ENCODE measurements at places on chromosomes 13 and 19. TPM values are rescaled to one million over a fixed set of nuclear protein-coding genes. Genes with fewer than 3 reads are reported as not detected.

DNA sequence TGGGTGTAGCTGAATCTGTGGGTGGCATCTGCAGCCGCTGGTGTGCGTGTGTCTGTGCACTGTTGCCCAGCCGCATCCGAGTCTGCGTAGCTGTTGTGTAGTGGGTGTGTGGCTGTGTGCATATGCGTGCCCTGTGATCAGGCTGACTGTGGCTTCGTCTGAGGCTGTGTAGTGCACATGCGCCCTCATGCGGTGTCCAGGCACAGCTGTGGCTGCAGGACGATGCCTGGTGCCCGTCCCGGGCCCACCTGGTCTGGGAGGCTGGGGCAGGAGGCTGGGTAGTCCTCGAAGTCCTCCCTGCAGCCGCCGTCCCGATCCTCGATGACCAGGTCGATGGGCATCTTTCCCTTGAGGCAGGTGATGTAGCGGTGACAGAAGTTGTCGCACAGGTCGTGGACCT lies 4.9 kb downstream of the MEIS3 start:
- no peak for DNase-seq

DNA sequence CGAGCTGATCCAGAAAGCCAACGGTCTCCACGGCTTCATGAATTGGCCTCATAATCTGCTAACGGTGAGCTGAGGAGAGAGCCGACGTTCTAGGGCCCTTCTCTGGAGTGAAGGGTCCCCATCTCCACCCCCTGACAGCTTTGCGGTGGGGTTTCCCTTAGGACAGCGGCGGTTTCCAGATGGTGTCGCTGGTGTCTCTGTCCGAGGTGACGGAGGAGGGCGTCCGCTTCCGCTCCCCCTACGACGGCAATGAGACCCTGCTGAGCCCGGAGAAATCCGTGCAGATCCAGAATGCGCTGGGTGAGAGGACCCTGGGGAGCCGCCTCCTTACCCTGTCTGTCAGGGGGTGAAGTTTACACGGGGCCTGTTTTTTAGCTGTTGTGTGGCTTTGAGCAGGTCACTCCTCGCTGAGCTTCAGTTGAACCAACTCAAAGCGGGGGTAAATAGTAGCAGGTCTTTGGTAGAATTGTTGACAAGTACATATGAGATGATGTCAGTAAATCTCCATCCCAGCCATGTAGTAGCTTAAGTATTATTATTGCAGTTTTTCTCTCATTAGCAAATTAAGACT lies 801 bp downstream of the QTRT1 start:
- peak; percentile 22 for DNase-seq

DNA sequence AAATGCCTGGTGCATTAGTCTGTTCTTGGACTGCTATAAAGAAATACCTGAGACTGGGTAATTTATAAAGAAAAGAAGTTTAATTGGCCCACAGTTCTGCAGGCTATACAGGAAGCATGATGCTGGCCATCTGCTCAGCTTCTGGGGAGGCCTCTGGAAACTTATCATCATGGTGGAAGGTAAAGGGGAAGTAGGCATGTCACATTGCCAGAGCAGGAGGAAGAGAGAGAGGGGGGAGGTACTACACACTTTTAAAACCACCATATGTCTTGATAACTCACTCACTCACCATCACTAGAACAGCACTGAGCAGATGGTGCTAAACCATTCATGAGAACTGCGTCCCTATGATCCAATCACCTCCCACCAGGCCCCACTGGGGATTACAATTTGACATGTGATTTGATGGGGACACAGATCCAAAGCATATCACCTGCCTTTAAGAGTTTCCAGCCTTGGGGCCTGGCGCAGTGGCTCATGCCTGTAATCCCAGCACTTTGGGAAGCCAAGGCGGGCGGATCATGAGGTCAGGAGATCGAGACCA lies 219.0 kb downstream of the KATNAL1 start:
- DNase-seq, result no peak

GRCh38 chr19:46069806-46070341 lies 29.1 kb upstream of the IGFL4 start:
- DNase-seq, result no peak

GRCh38 chr13:51000061-51000460 lies 90.5 kb downstream of the RNASEH2B start:
- DNase-seq, result no peak

- no peak for DNase-seq
Observed at GRCh38 chr19:2097886-2098327, 1.2 kb downstream of the IZUMO4 start.

GRCh38 chr13:59734393-59734792 lies 429.3 kb downstream of the DIAPH3 start:
- DNase-seq, result peak; percentile 16

DNA sequence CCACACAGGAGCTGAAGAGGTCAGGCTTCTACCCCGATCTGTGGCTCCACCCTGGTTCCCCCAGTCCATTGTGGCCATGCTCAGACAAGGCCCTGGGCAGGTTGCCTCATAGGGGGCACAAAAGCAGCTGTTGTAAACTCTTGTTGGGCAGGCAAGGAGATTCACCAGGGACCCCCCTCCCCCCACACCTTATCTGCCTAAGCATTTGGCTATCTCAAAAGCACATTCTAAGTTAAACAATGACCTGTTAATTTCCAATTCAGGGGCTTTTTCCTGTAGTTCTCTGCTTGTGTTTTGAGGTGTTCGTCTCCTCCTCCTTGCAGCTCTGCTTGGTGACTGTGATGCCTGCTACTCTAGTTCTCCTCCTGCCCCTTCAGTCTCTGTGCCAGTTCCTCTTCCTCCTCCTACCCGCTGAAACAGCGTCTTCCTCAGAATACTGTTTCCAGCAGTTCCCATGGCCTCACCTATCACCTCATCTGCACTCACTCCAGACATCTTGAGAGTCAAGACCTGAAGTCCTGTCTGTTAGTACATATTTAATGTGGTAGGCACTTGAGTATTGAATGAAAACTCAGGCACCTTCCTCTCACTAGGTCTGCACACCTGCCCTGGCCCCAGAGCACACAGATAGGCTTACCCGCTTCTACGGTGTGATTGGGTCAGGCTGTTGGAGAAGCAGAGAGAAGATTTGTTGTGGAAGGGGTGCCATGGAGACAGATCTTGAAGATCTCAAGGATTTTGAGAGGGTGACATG lies 31.7 kb downstream of the SPATA13 start:
- DNase-seq, result no peak

GRCh38 chr13:94345374-94346195 lies 133.9 kb downstream of the DCT start:
- no peak for DNase-seq

DNA sequence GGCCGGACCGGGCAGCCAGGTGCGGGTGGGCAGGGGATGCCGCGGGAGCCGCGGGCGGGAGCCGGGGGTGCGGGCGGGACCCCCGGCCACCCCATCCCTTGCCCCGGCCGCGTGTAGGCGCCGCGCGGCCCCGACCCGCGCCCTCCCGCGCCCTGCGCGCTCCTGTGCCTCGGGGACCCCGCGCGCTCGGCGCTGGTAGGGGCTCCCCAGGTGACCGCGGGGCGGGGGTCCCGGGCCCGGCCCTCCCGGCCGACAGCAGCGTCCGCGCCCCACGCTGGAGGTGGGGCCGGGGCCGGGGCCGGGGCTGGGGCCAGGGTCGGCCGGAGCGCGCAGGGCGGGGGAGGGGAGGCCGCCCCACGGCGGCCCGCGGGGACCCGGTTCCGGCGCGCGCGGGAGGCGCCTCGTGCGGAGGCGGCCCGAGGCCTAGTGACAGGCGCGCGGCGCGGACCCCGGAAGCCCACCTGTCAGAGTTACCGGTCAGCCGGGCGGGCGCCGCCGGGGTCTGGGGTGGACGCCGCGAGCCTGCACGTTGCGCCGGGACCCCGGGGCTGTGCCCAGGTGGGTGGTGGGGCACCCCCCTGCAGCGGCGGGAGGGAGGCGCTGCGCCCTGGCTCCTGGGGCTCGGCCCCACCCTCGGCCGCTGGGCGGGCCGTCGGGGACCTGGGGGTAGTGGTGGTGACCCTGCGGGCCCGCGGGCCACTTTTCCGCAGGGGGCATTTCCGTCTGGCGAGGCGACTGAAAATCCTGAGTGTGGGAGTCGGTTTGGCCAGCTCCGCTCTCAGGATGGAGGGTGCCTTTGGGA lies 518 bp downstream of the TFDP1 start:
- peak; percentile 39 for DNase-seq

Gene HSPB6
- total RNA-seq, result 0.48 TPM

Gene HSH2D
- total RNA-seq, result 110 TPM

GRCh38 chr19:52961981-52962380 lies 700 bp downstream of the ZNF816 start:
- no peak for DNase-seq

DNA sequence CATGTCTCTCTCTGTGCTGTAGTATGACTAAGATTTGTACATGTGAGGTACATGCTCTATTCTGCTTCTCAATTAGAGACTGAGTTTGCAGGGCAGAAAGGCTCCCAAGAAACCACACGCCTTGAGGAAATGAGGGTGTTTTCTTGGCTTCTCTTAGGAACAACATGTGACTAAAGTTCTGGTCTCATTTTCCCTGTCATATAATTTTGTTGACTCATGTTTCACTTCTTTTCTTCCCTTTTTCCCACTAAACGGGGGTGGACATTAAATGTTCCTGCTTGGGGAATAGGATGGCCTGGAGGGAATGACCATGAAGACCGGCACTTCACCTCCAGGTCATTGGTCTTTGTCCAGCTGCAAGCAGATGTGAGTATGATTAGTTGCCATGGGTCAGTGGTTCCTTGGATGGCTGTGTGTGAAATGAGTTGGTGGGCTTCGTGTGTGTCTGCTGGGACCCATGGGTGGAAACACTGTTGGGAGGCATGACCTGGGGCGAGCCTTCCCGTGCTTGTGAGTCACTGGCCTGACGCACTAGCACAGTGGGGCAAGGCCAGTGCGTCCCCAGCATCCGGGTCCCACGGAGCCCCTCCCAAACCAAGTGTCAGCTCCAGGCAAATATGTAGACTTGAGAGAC lies 56.6 kb downstream of the COL4A1 start:
- no peak for DNase-seq

DNA sequence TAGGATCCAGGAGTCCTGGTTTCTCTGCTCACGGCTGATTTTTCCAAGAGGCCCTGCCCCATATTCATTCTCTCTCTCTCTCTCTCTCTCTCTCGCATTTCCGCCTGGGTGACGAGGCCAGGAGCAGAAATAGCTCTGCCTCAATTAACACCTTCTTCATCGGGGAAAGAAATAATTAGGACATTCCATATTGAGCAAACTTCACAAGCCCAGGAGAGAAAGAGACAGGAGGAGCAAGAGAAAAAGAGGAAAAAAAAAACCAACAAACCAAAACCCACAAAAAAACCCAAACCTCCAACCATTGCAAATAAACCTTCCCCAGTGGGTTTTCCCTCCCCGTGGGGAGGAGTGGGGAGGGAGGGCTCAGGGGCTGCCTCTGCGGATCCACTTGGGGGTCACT lies 143.0 kb downstream of the CACNA1A start:
- DNase-seq, result no peak

DNA sequence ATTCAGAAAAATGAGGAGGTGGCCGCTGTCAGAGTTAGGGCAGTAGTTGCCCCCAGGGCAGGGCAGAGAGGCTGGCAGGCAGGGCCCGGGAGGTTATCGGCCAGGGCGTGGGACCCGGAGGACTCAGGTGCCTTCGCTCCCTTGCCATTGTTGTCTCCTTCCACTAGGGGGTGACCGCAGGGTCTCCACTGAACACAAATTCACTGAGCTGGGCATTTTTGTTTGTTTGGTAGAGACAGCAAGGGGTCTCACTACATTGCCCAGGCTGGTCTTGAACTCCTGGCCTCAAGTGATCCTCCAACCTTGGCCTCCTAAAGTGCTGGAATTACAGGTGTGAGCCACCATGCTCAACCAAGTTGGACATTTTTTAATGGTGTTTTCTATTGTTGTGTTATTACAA lies 25.1 kb downstream of the CARS2 start:
- DNase-seq, result no peak

Gene PRR36
- total RNA-seq, result 0.13 TPM

Gene KLF1
- total RNA-seq, result 0.13 TPM

GRCh38 chr13:98975822-98976261 lies 2.0 kb downstream of the DOCK9 start:
- no peak for DNase-seq

Gene WDR62
- 24.1 TPM for total RNA-seq

Gene ATP4A
- total RNA-seq, result not detected

Gene LHB
- 0.88 TPM for total RNA-seq

Gene SCEL
- not detected for total RNA-seq

Gene ZNF730
- total RNA-seq, result 0.15 TPM

Gene BCKDHA
- total RNA-seq, result 17.9 TPM

- no peak for DNase-seq
Observed at GRCh38 chr13:24184265-24184841, 23.8 kb downstream of the SPATA13 start.

Gene CGB2
- total RNA-seq, result not detected

Gene DGKH
- total RNA-seq, result 20.4 TPM

Gene STOML3
- not detected for total RNA-seq

GRCh38 chr19:56105090-56105701 lies 15.9 kb downstream of the ZNF787 start:
- DNase-seq, result peak; percentile 40

Gene CILP2
- 0.08 TPM for total RNA-seq

GRCh38 chr13:20428666-20429644 lies 96.7 kb downstream of the CRYL1 start:
- no peak for DNase-seq

Gene SERPINE3
- total RNA-seq, result not detected

Gene HCST
- total RNA-seq, result 204 TPM

- no peak for DNase-seq
Observed at GRCh38 chr19:15516363-15516762, 8.0 kb downstream of the CYP4F22 start.

- no peak for DNase-seq
Observed at GRCh38 chr19:16461630-16462051, 10.1 kb downstream of the EPS15L1 start.

- DNase-seq, result peak; percentile 42
Observed at GRCh38 chr13:30696278-30697176, 38.8 kb upstream of the ALOX5AP start.

DNA sequence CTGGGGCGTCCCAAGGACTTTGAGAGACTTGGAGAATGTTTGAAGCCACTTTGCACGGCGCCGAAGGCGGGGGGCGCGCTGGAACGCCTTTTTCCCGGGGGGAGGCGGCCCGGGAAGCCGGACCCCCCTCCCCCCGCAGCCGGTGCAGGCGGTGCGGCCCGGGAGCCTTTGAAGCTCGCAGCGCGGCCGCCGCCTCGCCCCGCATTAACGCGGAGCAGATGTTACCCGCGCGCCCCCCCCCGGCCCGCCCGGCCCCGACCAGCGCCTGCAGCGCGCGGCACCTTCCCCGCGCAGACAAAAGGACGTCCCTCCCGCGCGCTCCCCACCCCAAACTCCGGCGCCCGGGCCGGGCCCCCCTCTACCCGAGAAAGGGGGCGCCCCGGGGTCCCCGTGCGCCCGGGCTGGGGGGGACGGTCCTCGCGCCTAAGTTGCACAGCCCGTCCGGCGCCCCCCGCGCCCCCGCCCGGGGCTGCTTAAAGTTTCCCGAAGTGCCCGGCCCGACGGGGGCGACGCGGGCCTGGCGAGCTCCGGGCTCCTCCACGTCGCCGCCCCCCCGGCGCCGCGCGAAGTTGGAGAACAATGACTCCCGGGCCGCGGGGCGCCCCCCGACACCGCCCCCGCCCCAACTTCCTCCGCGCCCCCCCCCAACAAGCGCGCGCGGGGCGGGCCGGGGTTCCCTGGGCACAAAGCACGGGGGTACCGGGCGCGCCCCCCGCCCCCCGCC lies 685 bp downstream of the TCF3 start:
- DNase-seq, result peak; percentile 44

All from activated CD4-positive, alpha-beta memory T cell treated with anti-CD3 and anti-CD28 coated beads, Interleukin-2, amount 10 ng/mL, durations not matched to agents 7 days and 5 days (primary cell).